ENCODE measurements at places on chromosomes 5 and 9.

- peaks cover 4% of the 10 kb centered on the region for H3K27me3 ChIP-seq
- no peak for DNase-seq
- H3K4me1 ChIP-seq: no peaks in the 10 kb centered on the region
- H3K4me3 ChIP-seq: no peak overlapping the region
Observed at GRCh38 chr9:129525656-129526196, 95.2 kb downstream of the C9orf50 start.

DNA sequence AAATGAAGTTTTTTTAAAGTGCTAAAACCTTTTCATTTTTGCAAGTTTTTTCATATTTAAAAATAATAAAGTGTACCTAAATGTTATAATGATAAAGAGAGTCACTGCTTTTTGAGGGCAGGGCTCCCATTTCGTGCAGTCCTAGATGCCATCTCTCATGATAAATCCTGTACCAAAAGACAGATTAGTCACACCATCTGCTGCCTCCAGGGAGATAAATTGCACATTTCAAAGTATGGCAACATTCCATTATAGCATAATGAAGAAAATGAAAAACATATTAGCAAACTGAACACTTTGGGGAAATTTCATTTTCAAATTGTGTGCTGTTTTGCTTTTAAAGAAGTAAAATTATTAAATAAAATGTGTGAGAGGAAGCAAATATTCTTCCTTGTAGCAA is 257.2 kb downstream of the KIAA0825 start:
- H3K27me3 ChIP-seq: no peaks in the 10 kb centered on the region
- H3K36me3 ChIP-seq: no peaks in the 10 kb centered on the region
- H3K27ac ChIP-seq: no peak overlapping the region
- DNase-seq: no peak

GRCh38 chr9:132214027-132214622 is 52.3 kb downstream of the NTNG2 start:
- no peak overlapping the region for H3K4me3 ChIP-seq
- no peak overlapping the region for H3K27ac ChIP-seq
- H3K27me3 ChIP-seq: no peaks in the 10 kb centered on the region
- H3K36me3 ChIP-seq: no peaks in the 10 kb centered on the region

DNA sequence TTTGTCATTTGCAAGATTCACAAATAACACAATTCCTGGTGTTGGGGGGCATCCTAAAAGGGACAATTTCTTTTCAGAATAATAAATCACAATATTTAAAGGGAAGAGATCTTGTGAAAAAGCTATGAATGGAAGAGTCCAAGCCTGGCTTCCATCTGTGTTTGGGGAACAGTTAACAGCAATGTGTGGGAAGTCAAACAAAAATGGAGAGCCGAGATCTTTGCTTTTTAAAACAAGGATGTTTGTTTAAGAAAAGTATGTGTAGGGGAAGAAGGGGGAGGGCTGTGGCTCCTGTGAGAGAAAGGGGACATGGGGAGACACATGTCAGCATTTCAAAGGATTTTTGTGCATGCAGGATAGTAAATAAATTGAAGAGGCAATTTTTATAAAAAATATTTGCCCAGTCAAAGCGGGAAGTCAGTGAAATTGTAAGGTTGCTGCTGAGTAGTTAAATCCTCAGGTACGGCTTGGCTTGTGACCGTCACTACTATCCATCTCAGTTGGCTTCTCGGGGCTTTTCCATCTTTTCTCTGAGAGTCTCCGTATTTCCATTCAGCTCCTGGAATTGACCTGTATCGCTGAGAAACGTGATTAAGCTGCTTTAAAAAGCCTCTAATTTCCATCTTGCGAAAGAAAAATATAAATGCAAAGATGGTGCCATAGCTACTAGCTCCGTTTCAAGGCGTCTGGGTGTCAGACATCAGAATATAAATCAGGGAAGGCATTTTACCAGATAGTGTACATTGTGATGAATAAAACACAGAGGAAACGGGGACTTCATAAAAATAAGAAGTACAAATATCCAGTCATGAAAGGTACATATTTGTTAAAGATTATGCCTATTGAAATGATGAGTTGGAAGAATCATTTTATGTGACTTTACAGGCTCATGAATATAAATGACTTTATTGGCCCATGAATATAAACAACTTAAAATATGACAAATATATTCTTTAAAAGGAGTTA is 52.9 kb upstream of the VCAN start:
- no peaks in the 10 kb centered on the region for H3K27me3 ChIP-seq
- H3K4me1 ChIP-seq: no peaks in the 10 kb centered on the region
- no peaks in the 10 kb centered on the region for H3K36me3 ChIP-seq
- no peak overlapping the region for H3K27ac ChIP-seq
- H3K4me3 ChIP-seq: no peak overlapping the region
- DNase-seq: no peak

DNA sequence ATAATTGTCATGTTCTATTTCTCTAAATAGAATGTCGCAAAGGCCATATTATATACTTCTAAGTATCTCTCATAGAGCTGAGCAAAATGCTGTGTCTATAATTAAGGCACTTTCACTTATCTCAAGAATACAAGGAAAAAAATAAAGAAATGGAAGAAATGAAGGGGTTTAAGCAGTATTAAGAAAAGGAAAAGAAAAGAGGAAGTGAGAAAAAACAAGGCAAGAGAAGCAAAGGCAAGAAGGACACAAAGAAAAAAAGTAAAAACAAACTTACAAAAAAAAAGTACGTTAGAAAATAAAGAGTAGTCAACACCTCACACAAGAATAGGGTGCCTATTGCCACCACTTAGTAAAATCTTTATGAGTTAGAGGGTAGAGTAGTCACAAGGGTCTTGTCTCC is 506.2 kb downstream of the GABRG2 start:
- no peak for DNase-seq
- no peaks in the 10 kb centered on the region for H3K36me3 ChIP-seq
- H3K4me3 ChIP-seq: no peak overlapping the region

- no peak overlapping the region for H3K4me3 ChIP-seq
- H3K27me3 ChIP-seq: no peaks in the 10 kb centered on the region
- H3K4me1 ChIP-seq: no peaks in the 10 kb centered on the region
- H3K27ac ChIP-seq: no peak overlapping the region
- no peaks in the 10 kb centered on the region for H3K36me3 ChIP-seq
- no peak for DNase-seq
Observed at GRCh38 chr9:103242486-103242885, 247.4 kb downstream of the CYLC2 start.

DNA sequence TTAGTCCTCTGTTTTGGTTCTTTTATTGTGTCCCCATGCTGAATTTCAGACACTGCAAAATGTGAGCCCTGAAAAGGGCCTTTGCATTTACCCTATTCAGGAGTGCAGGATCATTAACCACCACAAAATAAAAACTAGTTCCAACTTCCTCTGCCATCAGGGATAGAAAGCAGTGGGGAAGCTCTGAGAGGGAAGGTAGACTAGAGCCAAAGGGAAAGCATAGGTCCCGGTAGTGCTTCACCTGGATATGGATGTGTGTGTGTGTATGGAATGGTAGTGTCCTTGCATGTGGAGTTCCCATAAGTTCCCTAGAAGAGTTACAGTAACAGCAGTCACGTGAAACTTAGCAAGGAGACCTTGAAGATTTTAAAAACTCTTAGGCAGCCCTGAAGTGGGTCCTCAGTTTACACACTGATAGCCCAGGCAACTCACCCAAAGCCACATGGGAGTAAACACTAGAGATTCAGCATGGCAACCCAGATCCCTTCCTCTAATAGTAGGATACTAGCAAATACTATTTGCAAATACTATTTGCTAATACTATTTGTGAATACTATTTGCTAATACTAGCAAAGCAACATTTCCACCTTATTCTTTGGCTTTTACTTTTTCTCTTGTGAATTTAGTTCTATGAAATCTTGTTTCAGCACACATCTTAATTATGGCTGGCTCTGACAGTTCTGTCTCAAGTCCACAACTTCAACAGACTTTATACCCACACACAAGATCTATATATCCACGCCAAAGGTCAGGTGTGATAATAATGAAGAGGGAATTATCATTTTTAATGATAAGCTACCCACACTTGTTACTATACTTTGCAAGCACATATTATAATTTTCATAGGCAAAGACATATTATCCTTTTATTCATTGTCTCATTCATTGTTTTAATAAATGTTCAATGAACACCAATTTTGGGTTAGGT is 70.4 kb upstream of the IFNE start:
- peaks cover 8% of the 10 kb centered on the region for H3K36me3 ChIP-seq
- peak overlapping the region; percentile 55 for H3K27ac ChIP-seq
- peak overlapping the region; percentile 10 for H3K4me3 ChIP-seq
- DNase-seq: no peak
- no peaks in the 10 kb centered on the region for H3K27me3 ChIP-seq

DNA sequence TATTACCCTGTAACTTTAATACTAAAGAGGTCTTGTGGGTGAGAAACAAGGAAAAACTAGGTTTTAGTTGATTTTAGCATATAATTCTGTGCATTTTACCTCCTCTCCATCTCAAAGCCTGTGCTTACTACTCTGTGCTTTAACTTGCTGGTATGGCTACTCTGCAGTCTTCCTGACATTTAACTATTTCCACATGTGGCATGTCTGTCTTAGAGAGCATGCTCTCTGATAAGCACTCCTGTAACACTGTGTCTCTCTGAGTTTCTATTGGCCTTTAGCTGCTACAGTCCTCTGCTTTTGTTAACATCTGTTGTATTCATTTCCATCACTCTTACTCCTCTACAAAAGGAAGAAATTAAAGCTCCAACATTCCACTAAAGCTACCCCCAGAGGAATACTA is 418.3 kb downstream of the RAB3C start:
- no peaks in the 10 kb centered on the region for H3K27me3 ChIP-seq
- H3K4me3 ChIP-seq: no peak overlapping the region
- no peaks in the 10 kb centered on the region for H3K36me3 ChIP-seq
- H3K27ac ChIP-seq: no peak overlapping the region
- H3K4me1 ChIP-seq: no peaks in the 10 kb centered on the region

DNA sequence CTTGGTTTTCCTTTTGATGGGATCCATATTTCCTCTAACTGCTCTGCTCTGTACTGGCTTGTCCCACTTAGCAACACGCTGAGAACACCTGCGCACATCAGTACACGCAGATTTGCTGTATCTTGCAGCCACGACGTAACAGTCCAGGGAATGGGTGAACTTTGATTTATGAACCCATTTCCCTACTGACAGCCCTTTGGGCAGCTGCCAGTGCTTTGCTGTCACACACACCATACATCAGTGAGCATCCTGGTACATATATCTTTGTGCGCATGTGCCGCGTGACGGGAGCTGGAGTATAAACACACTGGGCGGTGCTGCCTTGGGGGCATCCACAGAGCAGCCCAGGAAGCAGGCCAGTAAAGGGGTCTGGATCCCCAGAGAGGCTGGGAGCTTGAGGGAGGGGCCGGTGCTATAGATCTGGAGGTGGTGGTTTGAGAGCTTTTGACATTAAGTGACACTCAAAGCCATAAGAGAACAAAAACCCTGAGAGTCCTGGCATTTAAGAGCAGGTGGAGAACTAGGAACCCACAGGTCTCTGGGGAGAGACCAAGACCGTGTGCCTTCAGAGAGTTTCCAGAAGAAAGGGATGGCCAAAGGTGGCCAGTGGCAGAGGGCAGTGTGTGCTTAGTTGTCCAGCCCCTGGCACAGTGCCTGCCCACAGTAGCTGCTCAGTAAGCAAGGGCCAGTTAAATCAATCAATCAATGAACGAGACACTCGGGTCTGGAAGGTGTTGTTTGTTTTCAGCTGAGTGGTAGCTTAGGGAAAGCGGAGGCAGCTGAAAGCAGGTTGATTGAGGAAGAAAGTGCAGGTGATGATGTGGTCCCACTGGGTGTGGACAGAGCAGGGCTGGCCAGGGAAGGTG is 53.7 kb downstream of the LMX1B start:
- no peak overlapping the region for H3K27ac ChIP-seq
- no peaks in the 10 kb centered on the region for H3K36me3 ChIP-seq
- no peaks in the 10 kb centered on the region for H3K27me3 ChIP-seq
- no peak for DNase-seq
- no peak overlapping the region for H3K4me3 ChIP-seq
- peaks cover 20% of the 10 kb centered on the region for H3K4me1 ChIP-seq

GRCh38 chr9:101650142-101650541 is 55.4 kb upstream of the PPP3R2 start:
- H3K36me3 ChIP-seq: no peaks in the 10 kb centered on the region
- no peak overlapping the region for H3K4me3 ChIP-seq
- no peak for DNase-seq

DNA sequence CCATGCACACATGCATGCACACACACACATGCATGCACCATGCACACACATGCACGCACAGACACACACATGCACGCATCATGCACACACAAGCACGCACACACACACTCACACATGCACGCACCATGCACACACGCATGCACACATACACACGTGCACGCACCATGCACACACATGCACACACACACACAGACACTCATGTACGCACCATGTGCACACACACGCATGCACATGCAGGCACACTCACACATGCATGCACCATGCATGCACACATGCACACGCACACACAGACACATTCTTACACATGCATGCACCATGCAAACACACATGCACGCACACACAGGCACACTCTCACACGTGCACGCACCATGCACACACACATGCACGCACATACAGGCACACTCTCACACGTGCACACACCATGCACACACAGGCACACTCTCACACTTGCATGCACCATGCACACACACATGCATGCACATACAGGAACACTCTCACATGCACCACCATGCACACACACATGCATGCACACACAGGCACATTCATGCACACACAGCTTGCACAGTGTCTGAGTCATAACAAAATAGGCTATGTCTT is 117.5 kb downstream of the TENT4A start:
- H3K4me1 ChIP-seq: no peaks in the 10 kb centered on the region
- H3K27ac ChIP-seq: no peak overlapping the region
- H3K36me3 ChIP-seq: no peaks in the 10 kb centered on the region
- no peak overlapping the region for H3K4me3 ChIP-seq

DNA sequence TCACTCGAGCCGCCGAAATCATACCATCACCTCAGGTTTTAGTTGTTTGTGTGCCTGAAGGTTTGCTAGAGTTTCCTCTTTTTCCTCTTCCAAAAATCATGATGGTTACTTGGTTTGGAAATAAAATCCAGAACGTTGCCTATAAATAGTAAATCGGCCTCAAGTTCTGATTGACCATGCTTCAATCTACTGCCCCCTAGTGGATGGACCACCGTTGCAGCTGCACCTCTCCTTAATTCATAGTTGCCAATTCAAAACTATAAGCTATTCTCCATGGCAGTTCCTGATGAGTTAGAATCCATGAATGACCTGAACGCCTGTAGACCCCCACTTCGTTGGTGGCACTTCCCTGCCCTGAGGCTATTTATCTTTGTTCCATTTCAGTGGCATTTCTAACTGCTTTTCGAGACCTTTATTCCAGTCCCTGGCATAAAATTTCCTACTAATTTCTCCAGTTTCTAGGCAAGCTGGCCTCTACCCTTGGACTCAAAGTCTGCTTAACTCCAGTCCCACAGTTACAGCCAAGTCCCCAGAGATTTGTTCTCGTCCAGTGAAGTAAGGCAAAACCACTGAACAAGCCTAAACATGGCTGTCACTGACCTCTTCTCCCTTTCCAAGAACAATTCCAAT is 422.6 kb downstream of the EFNA5 start:
- H3K4me3 ChIP-seq: no peak overlapping the region
- no peaks in the 10 kb centered on the region for H3K27me3 ChIP-seq

GRCh38 chr5:89948977-89949376 is 460.6 kb downstream of the CETN3 start:
- H3K27ac ChIP-seq: no peak overlapping the region
- H3K4me3 ChIP-seq: no peak overlapping the region
- DNase-seq: no peak
- no peaks in the 10 kb centered on the region for H3K4me1 ChIP-seq
- no peaks in the 10 kb centered on the region for H3K36me3 ChIP-seq

Measured in keratinocyte (primary cell).